ENCODE measurements at places on chromosomes 5 and 9. TPM values are rescaled to one million over a fixed set of nuclear protein-coding genes. Genes with fewer than 3 reads are reported as not detected.

GRCh38 chr5:165228184-165228583, 1722.8 kb downstream of the MAT2B start:
- no peak overlapping the region for H3K27ac ChIP-seq
- no peak for DNase-seq
- no peaks in the 10 kb centered on the region for H3K27me3 ChIP-seq
- no peaks in the 10 kb centered on the region for H3K36me3 ChIP-seq
- H3K4me1 ChIP-seq: no peaks in the 10 kb centered on the region
- H3K4me3 ChIP-seq: no peak overlapping the region

- no peaks in the 10 kb centered on the region for H3K27me3 ChIP-seq
- no peak for DNase-seq
- no peaks in the 10 kb centered on the region for H3K36me3 ChIP-seq
Observed at GRCh38 chr9:23538067-23538402, 288.0 kb downstream of the ELAVL2 start.

PTGR1 gene
- total RNA-seq: 32.6 TPM

MEIKIN gene
- not detected for total RNA-seq

ALDH1A1 gene
- total RNA-seq: 116 TPM

THOC3 gene
- 23.8 TPM for total RNA-seq
